Substantia nigra (tissue), 51 donors: ENCODE measurements at places on chromosomes 12 and 14.

- DNase-seq: no peak
These were observed 89.8 kb downstream of the RERG start for GRCh38 chr12:15131431-15131830.

DNA sequence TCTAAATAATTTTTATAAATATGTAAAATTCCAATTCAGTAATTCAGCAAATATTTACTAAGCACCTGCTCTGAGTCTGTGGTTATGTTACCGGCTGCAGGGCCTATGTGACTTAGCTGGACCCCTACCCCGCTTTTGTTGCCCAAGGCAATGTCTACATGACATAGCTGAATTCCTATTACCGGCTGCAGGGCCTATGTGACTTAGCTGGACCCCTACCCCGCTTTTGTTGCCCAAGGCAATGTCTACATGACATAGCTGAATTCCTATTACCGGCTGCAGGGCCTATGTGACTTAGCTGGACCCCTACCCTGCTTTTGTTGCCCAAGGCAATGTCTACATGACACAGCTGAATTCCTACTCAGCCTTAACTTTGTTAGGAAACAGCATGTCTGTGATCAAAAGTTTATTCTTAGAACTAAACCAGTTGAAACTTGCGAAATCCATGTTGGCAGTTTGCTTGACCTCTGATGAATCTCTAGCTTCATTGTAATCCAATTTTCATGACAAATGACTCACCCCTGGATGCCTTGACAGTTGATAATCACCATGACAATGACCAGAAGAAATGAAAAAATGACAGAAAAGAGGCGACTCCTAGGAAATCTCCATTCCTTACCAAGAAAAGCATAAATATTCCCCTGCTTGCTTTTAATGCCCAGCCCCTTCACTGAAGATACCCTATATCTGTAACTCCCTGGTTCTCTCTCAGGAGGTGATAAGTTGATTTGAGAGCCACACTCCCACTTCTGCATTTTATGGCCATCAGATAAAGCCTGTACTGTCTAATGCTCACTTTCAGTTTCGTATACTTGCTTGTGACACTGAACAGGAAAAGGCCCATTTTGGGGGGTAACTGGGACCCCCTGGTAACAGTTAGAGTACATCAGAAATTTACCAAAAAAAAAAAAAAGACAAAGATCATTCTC lies 148.4 kb upstream of the SYT10 start:
- DNase-seq: no peak

- DNase-seq: no peak
These were observed 22.6 kb downstream of the CCDC85C start for GRCh38 chr14:99581374-99581773.

DNA sequence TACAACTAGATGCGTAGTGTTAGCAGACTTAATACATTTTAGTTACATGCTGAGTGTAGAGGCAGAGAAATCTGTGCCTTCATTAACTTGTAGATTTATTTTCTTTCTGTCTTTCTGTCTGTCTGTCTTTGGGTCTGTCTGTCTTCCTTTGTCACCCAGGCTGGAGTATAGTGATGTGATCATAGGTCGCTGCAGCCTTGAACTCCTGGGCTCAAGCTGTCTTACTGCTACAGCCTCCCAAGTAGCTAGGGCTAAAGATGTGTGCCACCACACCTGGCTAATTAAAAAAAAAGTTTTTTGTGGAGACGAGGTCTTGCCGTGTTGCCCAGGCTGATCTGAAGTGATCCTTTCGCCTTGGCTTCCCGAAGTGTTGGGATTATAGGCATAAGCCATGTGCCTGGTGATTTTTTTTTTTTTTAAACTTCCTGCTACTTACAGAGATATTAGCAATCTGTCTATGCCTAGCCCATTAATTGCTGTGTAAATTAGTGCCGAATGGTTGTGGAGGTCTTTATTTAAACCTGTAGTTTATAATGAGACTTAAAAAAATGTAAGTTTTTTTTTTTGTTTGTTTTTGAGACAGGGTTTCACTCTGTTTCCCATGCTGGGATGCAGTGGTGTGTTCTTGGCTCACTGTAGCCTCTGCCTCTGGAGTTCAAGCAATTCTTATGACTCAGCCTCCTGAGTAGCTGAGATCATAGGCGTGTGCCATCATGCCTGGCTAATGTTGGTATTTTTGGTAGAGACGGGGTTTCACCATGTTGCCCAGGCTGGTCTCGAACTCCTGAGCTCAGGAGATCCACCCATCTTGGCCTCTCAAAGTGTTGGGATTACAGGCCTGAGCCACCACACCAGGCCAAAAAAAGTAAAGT lies 22.8 kb downstream of the ERC1 start:
- no peak for DNase-seq

GRCh38 chr14:32818581-32818980 lies 120.1 kb upstream of the NPAS3 start:
- no peak for DNase-seq

- peak; percentile 6 for DNase-seq
These were observed 83.0 kb downstream of the LRRC9 start for GRCh38 chr14:60002819-60003492.

- no peak for DNase-seq
These were observed 8.5 kb downstream of the NFE2 start for GRCh38 chr12:54292083-54292930.

- no peak for DNase-seq
These were observed 78.5 kb downstream of the MDGA2 start for GRCh38 chr14:47596860-47597259.

GRCh38 chr12:129101404-129101803 lies 248.1 kb downstream of the GLT1D1 start:
- no peak for DNase-seq

DNA sequence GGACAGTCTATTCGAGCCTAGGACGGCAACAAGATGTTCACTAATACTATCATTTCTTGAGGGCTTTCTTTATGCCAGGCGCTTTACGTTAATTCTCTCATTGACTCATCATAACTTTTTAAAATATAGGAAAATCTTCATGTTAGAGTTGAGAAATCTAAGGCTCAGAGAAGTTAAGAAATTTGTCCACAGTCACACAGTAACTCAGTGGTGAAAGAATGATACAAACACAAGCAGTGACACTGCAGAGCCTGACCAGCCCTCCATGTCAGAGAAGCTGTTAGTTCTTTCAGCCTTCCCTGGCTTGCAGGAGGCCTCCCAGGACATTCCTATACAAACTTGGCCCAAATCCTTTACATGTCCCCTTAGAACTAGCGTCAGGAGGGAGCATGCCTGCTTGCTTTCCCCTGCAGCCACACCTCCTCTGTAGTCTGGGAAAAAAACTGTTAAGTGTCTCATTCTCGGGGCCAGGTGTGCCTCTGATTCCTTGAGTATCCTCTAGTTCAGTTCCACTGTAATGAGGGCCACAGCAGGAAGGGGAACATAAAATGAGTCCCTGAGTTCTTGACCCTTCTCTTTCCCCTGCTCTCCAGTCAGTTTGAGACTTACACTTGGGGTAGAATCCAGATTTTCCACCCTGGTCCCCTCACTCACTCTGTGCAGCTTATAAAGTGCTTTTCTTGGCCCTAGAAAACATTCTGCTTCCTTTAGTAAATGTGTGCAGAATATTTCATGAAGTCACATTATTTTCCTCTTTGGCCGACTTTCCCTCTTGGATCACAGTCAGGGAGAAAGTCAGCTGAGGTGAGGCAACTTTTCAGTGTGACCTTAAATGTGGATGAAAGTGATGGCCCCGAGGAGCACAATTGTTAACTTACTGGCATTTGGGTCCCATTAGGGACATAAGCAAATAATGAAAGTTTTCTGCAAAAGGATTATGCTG lies 152.2 kb upstream of the HIF1A start:
- DNase-seq: peak; percentile 69

GRCh38 chr12:123889848-123890535 lies 82.6 kb downstream of the CCDC92 start:
- no peak for DNase-seq

GRCh38 chr14:21735639-21736307 lies 62.2 kb upstream of the OR4E1 start:
- DNase-seq: no peak
